Upper lobe of left lung (tissue), 6 donors: ENCODE measurements at places on chromosomes 12 and 14. TPM values are rescaled to one million over a fixed set of nuclear protein-coding genes. Genes with fewer than 3 reads are reported as not detected.

- no peak for DNase-seq
These were observed 40.6 kb downstream of the HECTD1 start for GRCh38 chr14:31167032-31167431.

- no peak for DNase-seq
These were observed 27.5 kb downstream of the A2ML1 start for GRCh38 chr12:8849876-8850275.

DNA sequence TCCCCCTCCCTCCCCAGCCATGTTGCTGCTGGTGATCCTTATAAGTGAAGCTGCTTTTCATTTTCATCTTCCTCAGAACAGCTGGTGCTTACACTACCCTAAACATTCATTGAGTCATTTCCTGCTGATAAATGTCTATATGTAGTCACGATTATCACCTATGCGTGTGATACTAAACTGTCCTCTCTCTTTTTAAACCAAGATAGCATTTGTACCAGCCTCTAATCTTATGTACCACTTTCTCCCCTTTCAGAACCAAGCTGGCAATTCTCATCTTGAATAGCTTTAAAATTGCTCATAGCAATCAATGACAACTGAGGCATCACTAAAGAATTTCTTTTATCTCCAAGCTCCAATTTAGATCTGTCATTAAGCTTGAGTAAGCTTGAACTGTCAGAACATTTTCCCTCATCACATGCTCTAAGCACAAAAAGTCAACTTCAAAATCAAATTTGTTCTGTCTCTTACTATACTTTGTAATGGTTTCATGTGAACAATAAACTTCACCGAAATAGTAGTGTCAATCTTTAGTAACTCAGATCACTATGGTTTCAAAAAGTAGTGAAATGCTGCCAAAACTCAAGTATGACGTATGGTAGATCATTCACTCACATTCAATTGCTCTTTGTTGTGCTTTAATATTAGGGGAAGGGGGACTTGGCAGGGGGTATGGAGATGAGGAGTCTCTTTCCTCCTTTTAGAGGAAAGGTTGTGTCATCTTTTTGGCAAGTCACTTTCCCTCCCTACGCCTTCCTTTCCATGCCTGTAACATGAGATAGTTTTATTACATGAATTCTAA lies 178.1 kb upstream of the NOVA1 start:
- DNase-seq, result no peak

GRCh38 chr12:119841433-119842210 lies 35.5 kb downstream of the CIT start:
- DNase-seq, result no peak

DNA sequence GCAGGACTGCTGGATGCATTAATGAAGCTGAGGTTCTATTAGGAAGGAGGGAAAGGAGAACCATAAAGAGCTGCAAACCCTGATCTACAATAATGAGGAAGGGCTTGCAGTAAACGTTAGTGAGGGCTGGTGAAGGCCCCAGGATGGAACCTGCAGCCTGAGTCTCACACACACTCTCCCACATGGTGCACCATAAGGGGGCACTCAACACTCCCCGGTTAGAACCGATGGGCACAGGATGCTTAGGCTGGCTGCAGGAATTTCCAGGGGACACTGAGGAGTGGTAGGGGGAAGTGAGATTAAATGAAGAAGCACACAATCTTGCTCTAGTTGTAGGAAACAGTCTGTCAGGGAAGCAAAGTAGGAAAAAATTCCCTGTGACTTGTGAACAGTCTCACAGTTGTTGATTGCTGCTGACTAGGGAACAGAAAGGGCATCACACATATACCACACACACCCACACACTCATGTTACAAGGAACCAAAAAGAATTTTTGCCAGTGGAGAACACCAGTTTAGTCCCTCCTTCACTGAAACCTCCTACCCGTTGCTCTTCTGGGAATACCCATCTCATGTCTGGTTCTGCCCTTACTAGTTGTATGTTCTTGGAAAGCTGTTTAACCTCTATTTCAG lies 56.2 kb upstream of the FERMT2 start:
- no peak for DNase-seq

Gene SLCO1B3
- total RNA-seq, result 0.69 TPM

- no peak for DNase-seq
These were observed 385.3 kb upstream of the DDHD1 start for GRCh38 chr14:53538316-53538881.

Gene TPH2
- not detected for total RNA-seq

Gene EXD2
- 18.8 TPM for total RNA-seq

Gene KIF26A
- 4.6 TPM for total RNA-seq

DNA sequence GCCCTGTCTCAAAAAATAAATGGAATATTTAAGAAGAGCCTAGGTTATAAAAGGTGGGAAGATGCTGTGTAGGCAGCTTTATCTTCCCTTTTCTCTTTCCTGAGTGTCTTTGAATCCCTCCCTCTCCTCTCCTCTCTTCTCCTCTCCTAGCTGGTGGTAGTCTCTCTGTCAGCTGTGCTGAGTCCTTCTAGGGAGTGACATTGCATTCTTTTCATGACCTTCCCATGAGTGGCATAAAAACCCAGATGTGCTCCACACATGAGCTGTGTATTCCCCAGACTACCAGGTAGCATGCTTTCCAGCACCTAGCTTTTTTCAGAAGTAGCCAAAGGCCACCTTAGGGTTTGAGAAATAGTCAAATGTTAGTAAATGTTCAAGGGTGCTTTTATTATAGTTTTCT lies 23.6 kb downstream of the SAMD4A start:
- no peak for DNase-seq
